Anterior cingulate cortex (tissue), 58 donors: ENCODE measurements at places on chromosomes 5 and 9.
A peak's percentile ranks its signal among the peaks of the same experiment; 100 is the strongest.

DNA sequence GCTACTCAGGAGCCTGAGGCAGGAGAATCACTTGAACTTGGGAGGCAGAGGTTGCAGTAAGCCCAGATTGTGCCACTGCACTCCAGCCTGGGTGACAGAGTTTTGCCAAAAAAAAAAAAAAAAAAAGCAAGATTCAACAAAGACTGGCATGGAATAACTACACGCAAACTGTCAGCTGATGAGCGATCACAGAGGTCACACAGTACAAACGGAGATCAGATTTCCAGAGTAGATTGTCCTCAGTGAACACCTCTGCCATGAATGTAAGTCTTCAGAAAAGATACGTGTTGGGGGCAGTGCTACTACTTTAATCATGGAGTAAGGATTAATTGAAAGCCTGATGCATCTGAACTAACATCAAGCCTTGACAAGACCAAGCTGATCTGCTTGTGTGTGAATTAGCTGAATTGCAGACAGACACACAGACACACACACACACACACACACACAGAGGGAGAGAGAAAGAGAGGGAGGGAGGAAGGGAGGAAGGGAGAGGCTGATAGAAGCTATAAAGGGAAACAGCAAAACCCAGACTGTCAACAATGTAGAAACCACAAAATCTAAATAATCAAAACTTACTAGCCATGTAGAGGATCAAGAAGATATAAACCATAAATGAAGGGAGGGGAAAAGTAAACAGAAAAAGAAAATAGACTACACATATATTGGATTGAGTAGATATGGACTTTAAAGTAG, 222.9 kb upstream of the ZNF462 start:
- no peak for DNase-seq

- DNase-seq: no peak
These were observed 155.6 kb downstream of the ARHGAP26 start for GRCh38 chr5:142925795-142926194.

DNA sequence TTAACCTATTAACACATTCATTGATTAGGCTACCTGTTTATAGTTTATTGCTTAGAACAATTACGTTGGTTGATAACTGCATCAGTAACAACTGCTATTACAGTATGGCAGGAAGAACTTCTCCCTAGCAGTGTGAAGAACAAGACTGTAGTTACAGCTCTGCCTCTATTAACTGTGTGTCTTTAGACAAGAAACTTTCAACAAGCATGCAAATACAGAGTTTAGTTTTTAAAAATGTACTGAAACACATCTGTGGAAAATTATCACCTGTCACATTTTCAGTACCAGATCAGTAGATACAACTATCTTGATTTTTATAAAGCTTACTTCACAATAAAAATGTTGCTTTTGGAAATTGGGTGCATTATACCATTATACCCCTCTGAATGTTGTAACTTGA, 22.2 kb downstream of the ELL2 start:
- DNase-seq: no peak

DNA sequence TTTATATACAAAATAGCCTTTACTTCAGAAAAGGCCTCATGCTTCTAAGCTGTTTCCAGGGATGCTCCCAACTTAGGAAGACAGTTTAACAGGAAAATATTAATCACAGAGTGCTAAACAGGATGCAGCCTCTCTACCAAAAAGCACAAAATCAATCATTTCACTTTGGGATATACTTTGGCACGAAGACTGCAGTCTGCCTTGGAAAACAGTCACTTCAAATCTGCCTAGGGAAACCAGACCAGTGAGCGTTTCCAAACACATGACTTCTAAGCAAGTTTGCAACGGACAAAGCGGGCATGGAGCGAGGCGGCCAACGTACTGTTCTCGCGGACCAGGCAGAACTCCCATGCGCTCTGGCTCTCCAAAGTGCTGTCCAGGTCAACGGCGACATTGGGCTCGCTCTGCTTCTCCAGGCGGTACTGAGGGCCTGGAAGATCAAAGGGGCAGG, 201.0 kb downstream of the MAPKAP1 start:
- DNase-seq: no peak

DNA sequence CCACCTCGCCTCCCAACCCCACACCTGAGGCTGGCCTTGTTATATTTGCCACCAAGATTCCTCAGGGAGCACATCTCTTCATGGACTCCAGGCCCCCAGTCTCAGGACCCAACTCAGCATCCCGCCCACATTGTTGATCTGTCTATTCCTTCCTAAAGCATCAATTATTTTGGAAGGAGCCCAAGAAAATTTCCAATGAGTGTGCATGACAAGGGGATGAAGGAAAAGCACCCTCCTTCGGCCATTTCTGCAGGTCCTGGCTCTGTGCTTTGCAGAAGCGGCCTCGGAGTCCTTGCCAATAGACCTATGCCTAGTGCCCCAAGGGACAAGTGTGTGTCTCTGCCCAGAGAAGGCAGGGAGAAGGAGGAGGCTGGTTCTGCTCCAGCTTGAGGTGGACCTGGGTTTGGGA, 273.2 kb downstream of the GADD45G start:
- no peak for DNase-seq

GRCh38 chr5:64958757-64959391, 190.1 kb downstream of the CWC27 start:
- DNase-seq: no peak

DNA sequence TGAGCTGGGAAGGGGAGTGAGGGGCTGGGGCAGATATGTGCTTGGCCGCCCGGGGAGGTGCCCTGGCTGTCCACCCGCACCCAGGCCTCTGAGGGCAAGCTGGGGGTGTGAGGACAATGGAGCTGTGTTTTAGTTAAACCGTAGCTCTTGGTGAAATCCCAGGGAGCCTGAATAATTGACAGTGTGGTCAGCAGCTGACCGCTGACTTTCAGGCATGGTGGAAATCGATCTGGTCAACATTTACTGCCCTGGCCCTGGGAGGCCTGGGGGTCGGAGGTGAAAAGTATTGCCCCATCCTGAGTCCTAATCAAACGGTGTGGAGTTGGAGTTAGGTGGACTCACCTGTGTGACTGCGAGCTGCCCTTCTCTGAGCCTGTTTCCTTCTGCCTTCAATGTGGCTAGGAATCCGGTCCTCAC, 31.2 kb upstream of the CRB2 start:
- no peak for DNase-seq

DNA sequence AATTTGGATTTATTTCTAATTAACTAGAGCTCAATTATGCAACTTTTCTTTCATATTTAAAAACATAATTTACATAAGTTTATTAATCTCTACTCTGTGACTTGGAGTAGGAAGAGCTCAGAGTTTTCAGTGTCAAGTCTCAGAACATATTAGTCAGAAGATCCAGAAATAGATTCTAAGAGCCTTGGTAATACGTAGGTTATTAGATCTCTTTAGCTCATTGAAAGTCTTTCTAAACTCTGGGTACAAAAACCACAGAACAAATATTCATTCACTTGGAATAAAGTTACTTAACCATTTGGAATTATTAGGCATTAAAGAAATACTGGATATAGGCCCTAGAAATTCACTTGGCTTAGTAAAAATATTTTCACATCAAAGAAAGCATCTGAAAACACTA, 26.3 kb upstream of the ISCA1 start:
- no peak for DNase-seq

DNA sequence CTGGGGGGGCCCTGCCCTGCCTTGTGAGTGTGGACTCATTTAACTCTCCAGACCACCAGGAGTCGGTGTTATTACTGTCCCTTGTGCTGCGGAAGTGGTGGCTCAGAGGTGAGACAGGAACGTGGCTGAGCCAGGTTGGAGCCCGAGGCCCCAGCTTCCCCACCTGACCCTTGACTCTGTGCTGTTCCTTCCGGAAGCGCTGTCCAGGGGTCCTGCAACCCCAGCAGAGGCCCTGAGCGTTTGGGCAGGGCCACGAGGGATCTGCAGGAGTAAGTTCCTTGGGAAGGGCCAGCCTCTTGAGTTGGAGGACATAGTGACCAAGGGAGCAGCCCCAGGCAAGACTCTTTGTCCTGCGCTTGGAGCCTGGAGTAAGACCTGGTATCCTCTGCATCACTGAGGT, 99.6 kb downstream of the RXRA start:
- no peak for DNase-seq

DNA sequence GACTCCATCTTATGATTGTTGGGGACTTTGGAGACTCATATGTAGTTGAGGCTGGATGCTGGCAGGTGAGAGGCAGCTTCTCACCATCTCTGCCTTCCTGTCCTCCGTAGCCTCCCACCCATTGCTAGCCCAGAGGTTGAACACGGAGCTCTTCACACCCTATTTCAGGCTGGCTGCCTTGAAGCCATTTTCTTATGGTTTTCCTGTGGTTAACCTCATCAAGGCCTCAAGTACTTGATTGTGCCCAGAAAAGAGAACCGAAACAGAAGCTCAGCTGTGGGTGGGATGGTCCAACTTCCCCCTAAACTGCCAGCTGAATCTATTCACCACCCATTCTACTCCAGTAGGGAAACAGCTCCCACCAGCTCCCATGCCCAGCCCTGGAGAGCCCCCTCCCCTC, 102.9 kb downstream of the LIFR start:
- no peak for DNase-seq

- DNase-seq: no peak
These were observed 53.8 kb downstream of the ABHD17B start for GRCh38 chr9:71857159-71857558.

DNA sequence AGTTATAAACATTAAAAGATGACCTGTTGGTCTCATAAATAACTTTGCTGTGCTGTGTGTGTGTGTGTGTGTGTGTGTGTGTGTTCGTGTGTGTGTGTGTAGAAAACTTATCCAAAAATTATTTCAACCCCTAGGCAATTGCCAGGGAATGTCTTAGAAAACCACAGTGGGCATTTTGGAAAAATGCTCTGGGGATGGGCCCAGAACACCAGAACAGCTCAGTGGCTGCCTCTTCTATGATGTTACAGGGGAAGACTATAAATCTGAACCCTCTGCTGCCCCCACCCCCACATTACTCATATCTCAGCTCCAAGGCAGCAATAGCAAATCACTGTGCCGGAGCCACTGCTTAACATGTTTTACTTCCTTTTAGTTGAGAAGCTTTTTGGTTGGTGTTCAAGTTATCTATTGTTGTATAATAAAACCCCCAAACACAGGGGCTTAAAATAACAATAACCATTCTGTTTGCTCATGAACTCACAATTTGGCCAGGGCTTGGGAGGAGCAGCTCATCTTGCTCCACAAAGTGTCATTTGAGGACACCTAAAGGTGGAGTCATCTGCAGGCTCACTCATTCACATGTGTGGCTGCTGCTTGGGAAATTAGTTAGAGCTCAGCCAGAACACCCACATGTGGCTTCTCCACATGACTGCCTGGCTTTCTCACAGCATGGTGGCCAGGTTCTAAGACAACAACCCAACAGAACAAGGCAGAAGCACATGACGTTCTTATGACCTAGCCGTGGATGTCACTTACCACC, 40.4 kb downstream of the ACTBL2 start:
- DNase-seq: no peak

DNA sequence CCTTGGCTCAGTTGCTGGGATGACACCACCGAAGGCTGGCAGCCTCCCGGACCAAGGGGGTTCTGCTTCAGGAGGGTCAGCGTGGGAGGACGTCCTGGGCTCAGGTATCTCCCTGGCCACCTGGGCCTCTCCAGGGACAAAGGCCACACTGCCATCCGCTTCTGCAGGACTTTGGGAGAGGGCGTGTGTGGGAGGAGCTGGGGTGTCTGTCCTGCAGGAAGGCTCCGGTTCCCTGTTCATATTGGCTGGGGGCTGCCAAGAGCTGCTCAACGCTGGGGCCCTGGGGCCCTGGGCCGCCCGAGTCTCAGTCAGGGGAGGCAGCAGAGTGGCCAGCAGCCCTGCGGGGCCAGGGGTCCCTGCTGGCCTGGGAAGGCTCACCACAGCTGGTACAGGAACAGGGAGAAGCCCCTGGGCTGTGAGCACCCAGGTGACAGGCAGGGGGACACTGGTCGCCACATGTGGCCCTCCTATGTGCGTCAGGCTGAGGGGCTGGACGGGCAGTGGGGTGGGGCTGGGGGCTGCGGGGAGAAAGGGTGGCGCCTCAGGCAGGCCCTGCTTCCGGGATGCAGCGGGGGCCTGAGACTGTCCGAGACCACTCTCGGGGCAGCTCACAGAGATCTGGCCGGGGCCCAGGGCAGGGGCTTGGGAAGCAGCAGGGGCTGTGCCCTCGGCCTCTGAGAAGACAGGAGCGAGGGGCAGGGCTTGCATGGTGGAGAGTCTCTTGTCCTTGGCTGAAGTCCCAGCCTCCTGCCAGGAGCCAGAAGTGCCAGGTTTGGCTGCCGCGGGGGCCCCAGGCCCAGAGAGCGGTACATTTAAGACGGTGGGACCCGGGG, 4.9 kb upstream of the CARD9 start:
- DNase-seq: no peak

- DNase-seq: peak; percentile 70
These were observed 39.8 kb upstream of the RANBP6 start for GRCh38 chr9:6055216-6055615.

DNA sequence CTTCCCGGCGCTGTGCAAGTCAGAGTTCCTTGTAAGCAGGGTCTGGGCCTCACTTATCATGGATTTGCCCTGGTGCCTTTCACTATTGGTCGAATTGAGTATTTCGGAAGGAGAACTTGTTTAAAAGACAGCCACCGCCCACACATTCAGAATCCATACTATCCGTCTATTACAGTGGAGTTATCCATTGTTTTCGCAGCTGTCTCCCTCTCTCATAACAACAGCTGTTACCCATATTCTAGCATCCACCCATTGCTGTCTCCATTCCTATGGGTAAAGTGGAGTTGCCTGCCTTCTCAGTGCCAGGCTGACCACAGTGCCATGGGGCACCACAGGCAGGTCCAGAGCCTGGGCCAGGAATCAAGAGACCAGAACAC, 20.2 kb downstream of the FAXDC2 start:
- DNase-seq: no peak

- DNase-seq: no peak
These were observed 94.2 kb upstream of the PRRC1 start for GRCh38 chr5:127423173-127423798.

DNA sequence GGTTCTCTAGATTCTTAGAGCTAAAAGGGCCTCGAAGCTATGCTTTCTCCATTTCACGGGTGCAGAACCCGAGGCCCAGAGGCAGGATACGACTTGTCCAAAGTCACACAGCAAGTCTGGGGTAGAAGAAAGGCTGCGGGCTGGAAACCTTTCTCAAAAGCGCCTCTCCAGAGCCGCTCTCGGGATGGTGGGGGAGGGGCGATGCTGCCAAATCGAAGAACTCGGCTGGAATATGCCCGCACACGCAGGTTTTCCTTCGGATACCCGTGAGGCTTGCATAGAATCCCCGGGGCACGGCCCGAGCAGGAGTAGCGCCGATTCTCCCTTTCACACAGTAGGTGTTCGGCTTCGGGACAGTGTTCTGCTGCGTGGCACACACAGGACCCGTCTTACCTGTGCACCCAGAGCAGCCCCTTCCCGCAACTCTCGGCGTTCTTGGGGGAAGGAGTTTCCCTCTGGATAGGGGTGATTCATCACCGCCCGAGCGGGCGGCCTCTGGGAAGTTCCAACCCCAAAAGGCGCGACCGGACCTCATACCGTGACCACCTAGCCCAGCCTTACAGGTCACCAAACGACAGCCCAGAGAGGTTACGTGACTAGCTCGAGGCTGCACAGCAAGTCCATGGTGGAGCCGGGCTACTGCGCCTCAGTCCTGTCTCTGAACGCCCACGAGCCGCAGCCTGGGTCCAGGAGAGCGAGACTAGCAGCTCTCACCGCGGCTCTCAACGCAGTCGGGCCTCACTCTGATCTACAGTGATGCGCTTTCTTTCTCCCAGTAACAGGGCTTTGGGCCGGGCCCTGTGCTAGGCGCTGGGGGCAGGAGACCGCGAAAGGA, 4.1 kb downstream of the PAX5 start:
- no peak for DNase-seq

GRCh38 chr5:95591490-95591901, 28.4 kb upstream of the GPR150 start:
- no peak for DNase-seq
